ENCODE measurements at places on chromosomes 4 and X. TPM values are rescaled to one million over a fixed set of nuclear protein-coding genes. Genes with fewer than 3 reads are reported as not detected.

Gene SYTL4
- 41.3 TPM for total RNA-seq

DNA sequence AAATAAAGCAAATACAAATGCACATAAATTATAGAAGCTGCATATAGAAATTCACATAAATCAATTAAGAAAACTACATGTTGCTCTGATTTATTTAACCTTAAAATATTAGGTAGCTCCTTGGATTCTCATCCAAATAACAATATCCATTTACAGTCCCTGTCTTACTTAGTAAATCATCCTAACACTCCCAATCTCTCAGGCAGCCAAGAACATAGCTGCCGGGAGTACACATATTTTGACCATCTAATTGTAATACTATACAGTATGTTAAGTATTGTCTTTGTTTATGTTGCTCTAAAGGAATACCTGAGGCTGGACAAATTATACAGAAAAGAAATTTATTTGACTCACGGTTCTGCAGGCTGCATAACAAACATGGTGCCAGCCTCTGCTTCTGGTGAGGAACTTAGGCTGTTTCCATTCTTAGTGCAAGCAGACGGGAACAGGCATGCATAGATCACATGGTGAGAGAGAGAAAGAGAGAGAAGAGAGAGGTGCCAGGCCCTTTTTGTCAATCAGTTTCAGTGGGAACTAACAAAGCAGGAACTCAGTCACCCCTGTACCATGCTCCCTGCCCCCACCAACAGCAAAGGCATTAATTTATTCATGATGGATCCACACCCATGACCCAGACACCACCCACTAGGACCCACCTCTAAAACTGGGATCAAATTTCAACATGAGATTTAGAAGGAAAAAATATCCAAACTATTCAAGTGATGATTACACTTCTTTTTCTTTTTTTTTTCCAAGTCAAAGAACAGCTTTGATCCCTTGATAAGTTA is 614.8 kb upstream of the TECRL start:
- no peak for DNase-seq

DNA sequence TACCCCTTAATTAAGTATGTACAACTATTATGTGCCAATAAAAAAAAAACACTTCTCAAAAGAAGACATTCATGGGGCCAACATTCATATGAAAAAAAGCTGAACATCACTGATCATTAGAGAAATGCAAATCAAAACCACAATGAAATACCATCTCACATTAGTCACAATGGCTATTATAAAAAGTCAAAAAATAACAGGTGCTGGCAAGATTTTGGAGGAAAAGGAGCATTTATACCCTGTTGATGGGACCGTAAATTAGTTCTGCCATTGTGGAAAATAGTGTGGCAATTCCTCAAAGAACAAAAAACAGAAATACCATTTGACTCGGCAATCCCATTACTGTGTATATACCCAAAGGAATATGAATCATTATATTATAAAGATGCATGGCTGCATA is 229.9 kb downstream of the PAPSS1 start:
- DNase-seq = no peak

- DNase-seq = peak; percentile 77
Measured at GRCh38 chr4:6916587-6917460, 7.2 kb downstream of the TBC1D14 start.

Gene ATP1B4
- not detected for total RNA-seq

- no peak for DNase-seq
Measured at GRCh38 chr4:119106036-119107000, 29.3 kb upstream of the MYOZ2 start.

GRCh38 chr4:20251796-20252655 is at the start of gene SLIT2:
Gene SLIT2, plus strand, starts transcription at chr4:20251905. Its CDS starts 1,911 bp downstream, at chr4:20253816.
- DNase-seq = peak; percentile 95

DNA sequence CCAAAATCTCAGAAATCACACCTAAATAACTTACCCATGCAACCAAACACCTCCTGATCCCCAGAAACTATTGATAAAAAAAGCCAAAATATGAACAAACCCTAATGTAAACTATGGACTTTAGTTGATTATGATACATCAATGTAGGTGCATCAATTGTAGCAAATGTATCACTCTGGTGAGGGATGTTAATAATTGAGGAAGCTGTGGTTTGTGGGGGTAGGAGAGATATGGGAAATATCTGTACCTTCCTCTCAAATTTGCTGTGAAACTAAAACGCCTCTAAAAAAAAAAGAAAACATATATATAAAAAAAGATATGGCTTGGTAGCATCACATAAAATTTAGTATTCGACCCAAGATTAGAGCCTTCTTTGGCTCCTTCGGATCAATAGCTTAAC is 144.3 kb upstream of the CPEB2 start:
- DNase-seq = no peak

GRCh38 chr4:78204176-78204575 is 147.1 kb downstream of the FRAS1 start:
- DNase-seq = no peak

- no peak for DNase-seq
Measured at GRCh38 chr4:77710059-77710458, 104.4 kb downstream of the CXCL13 start.

DNA sequence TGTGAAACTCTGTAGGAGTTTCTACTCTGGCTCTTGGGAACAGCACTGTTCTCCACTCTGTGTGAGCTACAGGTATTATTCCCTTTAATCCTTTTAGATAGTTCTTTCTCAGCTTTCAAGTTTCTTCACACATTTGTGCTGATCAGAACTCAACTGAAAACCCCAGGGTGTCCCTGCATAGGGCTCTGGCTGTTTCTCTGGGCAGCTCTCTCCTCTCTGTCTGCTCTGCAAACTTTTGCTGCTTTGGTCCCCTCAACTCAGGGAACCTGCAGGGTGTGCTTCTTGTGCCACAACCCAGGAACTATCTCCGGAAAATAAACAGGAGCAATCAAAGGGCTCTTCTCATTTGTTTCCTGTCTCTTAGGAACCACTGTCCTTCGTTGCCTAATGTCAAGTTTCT is 196.6 kb upstream of the GABRA2 start:
- DNase-seq = no peak

GRCh38 chr4:119592830-119593229 is 35.8 kb downstream of the PDE5A start:
- DNase-seq = no peak

Gene ANOS1
- total RNA-seq = 1.1 TPM

Gene ADAMTS3
- total RNA-seq = 1.1 TPM

- DNase-seq = no peak
Measured at GRCh38 chr4:144754562-144755410, 108.8 kb downstream of the HHIP start.

GRCh38 chr4:86939729-86940575 is 5.1 kb downstream of the AFF1 start:
- no peak for DNase-seq

DNA sequence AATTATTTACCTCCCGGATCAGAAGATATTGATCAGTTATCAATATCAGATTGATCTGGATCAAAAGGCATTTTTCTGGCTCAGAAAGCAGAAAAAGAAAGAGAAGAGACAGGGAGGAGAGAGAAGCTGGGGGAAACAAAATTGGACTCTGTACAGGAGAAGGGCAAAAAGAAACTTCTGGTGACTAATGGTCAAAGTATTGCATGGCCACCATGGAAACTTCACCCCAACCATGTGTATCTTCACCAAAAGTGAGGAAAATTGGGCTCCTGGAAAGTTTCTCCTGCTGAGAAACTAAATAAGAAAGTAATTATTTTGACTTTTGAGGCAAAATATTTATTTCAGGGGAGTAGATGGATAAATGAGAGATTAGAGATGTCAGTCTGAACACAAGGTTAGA is 33.9 kb downstream of the RNF150 start:
- no peak for DNase-seq

- DNase-seq = no peak
Measured at GRCh38 chr4:176546975-176547374, 227.2 kb downstream of the SPCS3 start.

- DNase-seq = no peak
Measured at GRCh38 chr4:85867271-85867670, 392.3 kb downstream of the ARHGAP24 start.

- no peak for DNase-seq
Measured at GRCh38 chr4:81410680-81411079, 61.0 kb downstream of the RASGEF1B start.

DNA sequence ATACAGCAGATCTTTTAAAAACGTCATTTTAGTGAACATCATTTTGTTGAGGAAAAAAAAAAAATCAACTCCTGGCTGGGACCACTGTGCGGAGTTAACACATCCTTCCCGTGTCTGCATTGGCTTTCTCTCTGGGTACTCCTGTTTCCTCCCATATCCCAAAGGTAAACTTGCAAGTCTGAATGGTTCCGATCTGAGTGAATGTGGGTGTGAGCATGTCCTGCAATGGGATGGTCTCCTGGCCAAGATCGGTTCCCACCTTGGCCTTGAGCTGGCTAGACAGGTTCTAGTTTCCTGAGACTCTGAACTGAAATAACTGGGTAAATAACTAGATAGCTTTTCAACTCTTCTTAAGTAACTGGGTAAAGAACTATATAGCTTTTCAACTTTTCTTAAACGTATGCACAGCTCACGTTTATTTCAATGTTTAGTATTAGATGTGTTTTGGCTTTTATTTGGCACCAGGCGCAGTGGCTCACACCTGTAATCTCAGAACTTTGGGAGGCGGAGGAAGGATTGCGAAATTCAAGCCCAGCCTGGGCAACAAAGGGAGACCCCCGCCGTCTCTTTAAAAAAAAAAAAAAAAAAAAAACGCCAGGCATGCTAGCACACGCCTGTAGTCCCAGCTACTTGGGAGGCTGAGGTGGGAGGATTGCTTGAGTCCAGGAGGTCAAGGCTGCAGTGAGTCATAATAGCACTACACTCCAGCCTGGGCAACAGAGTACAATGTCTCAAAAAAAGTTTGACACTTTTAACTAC is 14.0 kb downstream of the RBMX start:
- no peak for DNase-seq

DNA sequence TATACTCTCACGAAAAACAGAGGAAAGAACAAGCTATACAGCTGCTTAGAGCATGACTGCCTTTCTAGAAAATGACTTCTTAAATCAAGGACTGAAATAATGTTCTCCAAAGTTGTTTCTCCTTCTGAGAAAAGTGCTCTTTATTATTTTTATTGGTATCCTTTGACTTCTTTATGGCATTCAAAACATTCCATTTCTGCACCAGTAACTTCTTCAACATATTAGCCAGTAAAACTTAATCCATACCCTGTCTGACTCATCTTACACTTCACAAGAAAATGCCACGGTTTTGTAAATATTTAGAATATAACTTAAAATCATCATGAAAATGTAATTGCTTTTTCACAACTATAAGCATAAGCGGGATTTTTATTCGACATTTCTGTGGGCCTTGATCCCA is 180.4 kb downstream of the NR3C2 start:
- no peak for DNase-seq

Gene PPP2R2C
- 1.1 TPM for total RNA-seq

DNA sequence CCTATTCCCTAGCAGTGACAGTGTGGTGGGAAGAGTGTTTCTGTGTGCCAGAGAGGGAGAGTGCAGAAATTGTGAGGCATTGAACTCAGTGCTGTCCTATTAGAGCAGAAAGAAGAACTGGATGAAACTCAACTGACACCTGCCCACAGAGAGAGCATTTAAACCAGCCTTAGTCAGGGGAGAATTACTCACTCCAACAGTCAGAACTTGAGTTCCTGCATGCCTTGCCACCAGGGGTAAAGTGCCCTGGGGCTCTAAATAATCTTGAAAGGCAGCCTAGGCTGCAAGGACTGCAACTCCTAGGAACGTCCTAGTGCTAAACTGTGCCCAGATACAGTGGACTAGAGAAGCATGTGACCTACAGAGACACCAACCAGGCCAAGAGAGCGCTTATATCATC is 12.8 kb downstream of the CYSLTR1 start:
- no peak for DNase-seq

GRCh38 chr4:38089961-38090360 is 129.8 kb downstream of the PTTG2 start:
- DNase-seq = no peak

Gene TMPRSS11A
- not detected for total RNA-seq

DNA sequence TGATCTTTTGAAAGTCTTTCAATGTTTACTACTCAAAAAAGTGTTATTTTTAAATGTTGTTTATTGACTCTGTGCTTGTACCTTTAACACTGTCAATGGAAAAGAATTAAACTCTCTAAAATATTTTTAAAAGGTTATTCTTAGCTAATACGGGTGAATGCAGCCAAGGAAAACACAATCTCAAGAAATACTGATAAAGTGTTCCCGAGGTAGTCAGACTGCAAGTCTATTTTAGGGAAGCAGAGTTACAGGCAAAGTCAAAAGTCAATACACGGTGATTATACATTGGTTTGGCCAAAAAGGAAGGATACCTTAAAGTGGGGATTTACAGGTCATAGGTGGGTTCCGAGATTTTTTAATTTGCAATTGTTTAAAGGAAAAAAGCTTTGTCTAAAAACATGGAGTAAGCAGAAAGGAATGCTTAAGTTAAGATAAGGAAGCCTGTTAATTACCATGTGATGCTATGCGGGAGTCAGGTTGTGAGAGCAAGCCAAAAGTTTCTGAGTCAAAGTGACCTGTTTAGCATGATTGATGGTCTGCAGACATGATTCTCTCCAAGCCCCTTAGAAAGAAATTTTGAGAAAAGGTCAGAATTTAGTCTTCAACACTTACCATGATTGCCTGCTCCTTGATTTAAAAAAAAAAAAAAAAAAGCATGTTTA is 288.4 kb downstream of the KLHL4 start:
- DNase-seq = no peak

GRCh38 chr4:60656171-60656570 is 544.0 kb upstream of the ADGRL3 start:
- DNase-seq = no peak

GRCh38 chrX:97200454-97200853 is 316.7 kb downstream of the RPA4 start:
- no peak for DNase-seq

Gene ADGRL3
- 6.9 TPM for total RNA-seq

GRCh38 chrX:49228185-49228584 is 5.0 kb downstream of the CACNA1F start:
- no peak for DNase-seq

DNA sequence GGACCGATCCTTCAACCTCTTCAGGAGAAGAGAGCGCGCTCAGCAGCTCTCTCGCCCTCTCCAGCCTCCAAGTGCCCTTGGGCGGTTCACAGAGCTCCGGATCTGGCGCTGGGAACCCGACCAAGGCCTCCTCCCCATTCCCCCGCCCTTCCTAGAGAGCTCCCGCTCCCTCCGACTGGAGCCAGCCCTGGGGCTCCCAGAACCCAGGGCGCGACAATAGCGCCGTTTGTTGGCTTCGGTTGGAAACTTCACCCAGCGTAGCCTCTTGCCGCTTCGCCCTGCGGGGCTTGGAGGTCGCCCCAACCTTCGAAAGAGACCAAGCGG is 3.1 kb upstream of the SOX3 start:
- no peak for DNase-seq
